Left ventricle myocardium inferior (tissue), 1 donor: ENCODE measurements at places on chromosomes 13 and 19. TPM values are rescaled to one million over a fixed set of nuclear protein-coding genes. Genes with fewer than 3 reads are reported as not detected.

GRCh38 chr13:95197548-95197947 is 103.7 kb downstream of the ABCC4 start:
- no peak for DNase-seq

DNA sequence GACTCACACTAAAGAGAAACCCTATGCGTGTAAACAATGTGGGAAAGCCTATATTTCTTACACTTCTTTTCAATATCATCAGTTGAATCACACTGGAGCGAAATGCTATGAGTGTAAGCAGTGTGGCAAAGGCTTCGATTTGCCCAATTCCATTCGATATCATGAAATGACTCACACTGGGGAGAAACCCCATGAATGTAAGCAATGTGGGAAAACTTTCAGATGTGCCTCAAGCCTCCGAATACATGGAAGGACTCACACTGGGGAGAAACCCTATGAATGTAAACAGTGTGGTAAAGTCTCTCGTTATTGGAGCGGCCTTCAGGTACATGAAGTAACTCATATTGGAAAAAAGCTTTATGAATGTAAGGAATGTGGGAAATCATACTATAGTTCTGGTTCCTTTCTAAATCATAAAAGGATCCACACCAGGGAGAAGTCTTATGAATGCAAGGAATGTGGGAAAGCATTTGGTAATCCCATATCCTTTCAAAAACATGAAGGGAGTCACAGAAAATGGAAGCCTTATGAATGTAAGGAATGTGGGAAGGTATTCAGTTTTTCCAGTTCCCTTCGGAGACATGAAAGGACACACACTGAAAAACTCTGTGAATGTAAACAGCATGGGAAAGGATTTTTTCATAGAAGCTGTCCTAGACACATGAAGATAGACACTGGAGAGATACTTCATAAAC is 28.1 kb downstream of the ZNF20 start:
- DNase-seq, result no peak

GRCh38 chr19:18650021-18650390 is 13.2 kb downstream of the KLHL26 start:
- peak; percentile 58 for DNase-seq

DNA sequence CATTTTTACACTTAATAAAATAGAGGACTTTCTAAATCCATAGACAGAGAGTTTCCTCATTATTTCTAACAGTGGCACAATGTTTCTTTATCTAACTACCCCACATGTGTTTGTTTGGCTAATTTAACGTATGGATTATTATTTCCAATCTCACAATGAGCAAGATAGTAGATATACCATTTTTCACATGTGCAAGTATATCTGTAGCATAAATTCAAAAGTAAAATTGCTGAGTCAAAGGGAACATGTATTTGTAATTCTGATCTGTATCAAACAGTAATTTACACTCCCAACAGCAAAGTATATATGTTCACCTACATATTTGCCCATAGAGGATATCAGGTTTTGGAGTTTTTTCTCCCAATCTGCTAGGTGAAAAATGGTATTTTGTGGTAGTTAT is 18.3 kb downstream of the MAST1 start:
- no peak for DNase-seq

- no peak for DNase-seq
These were observed 598.1 kb downstream of the DCT start for GRCh38 chr13:93881411-93881810.

DNA sequence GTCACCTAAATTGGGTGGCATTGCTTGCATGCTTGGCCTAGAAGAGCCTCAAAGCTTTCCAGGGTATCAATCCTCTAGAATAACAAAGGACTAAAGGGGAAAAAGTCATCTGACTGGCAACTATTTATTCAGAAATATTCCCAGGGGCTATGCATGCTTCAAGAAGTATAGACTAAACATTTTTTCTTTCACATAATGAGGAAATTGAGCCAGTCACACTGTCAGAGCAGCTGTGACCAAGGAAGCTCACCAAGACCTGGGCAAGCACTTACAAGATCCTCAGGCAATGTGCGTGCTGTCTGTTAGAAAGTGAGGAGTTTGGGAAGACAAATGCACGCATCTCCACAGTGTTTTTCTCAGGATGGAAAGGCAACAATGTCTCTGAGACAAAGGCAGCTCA is 747.2 kb downstream of the DIAPH3 start:
- no peak for DNase-seq

DNA sequence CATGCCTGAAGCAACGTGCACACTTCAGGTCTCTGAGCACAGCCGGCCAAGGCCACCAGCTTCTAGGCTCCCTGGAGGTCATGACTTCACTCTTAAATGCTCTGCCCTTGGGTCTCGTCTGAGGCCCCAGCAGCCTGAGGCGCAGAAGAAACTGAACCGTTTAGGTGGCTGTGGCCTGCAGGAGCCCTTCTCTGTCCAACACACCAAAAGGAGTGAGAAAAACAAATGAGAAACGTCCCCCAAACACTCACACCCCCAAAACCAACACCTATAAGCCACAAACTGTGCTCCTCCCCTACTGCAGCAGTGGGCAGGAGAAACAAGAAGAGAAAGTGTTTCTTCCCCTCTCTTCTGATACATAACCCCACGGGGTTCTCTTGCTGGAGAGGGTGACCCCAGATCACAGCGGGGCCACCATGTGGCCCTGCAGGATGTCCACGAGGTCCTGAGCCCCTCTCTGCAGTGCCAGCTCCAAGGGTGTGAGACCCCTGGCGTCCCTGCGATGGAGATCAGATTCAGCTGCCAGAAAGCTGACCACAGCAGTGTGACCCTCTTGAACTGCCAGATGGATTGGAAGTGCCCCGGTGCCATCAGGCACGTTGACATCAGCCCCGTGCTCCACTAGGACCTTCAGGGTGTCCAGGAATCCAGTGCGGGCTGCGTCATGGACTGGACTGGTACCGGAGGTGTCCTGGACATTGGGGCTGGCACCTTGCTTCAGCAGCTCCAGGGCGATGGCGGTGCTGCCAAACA is 1.0 kb upstream of the KRI1 start:
- no peak for DNase-seq

DNA sequence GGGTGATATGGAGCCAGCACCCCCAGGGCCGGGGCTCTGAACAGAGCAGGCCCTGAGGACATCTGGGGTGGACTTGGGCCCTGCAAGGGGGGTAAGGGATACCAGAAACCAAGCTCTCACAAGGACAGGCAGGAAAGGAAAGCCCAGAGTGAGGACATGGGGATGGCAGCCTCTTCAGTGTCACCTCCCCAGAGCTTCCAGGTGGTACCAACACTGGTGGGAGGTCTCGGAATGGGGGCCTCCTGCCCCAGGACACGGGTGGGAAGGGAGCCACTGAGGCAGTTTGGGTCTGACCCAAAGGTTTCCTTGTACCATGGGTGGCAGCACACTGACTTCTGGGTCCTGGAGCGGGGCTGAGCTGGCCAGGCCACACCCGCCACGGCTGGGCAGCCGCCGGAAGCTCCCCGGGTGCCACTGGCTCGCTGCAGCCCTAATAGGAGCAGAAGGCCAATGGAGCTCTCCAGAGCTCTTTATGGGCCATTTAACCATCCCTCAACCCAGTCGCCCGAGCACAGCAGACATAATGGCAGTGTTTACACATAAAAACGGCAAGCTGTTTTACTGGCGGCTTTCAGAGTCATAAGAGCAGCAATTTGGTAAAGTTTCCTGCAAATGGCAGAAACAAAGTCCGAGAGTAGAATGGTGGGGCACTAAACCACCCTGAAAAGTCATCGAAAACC is 59.3 kb downstream of the PEPD start:
- no peak for DNase-seq

CCDC70 gene
- not detected for total RNA-seq

PPP1R12C gene
- 228 TPM for total RNA-seq

LGALS4 gene
- total RNA-seq, result 0.82 TPM

AZU1 gene
- total RNA-seq, result not detected

ARRDC5 gene
- not detected for total RNA-seq

KIR3DL2 gene
- not detected for total RNA-seq

GDF15 gene
- 0.33 TPM for total RNA-seq
